Aorta (tissue), 5 donors: ENCODE measurements at places on chromosomes 4 and X. TPM values are rescaled to one million over a fixed set of nuclear protein-coding genes. Genes with fewer than 3 reads are reported as not detected.

The ZNF718 gene
- 7.3 TPM for total RNA-seq

The TLL1 gene
- 20.6 TPM for total RNA-seq

The GPRIN3 gene
- 9.8 TPM for total RNA-seq

The CBR4 gene
- 13.6 TPM for total RNA-seq

The SMPX gene
- total RNA-seq, result 1.0 TPM

The APLN gene
- 11.0 TPM for total RNA-seq

The TKTL2 gene
- total RNA-seq, result not detected

The FGFBP1 gene
- total RNA-seq, result not detected

The NONO gene
- total RNA-seq, result 191 TPM

The USP17L24 gene
- total RNA-seq, result not detected

DNA sequence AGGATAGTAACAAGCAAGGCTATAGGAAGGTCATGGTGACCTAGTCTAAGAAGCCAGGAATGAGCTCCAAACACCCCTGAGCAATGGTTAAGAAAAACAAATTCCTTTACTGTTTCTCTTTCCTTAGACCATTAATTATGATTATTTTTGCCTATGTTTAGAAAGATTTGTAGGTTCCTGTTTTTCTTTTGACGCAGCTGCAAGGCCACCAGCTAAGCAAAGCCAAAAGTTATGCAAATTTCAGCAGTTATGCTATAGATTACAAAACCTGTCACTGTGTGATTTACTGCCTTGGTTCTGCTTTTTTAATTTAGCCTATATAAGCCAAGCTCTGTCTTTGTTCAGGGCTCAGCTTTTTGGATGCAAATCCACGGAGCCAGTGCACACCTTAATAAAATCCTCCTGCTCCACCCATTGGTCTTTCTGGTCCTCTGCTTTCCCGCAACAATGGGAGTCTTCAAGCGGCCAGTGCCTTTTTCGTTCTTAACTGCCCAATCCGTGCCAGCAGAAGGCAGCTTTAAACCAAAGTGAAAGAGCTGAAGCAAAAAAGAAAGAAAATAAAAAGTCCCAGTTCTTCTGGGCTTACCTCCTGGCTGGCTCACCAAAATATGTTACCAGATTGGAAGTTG is 1.4 kb upstream of the CEP135 start:
- no peaks in the 10 kb centered on the region for H3K36me3 ChIP-seq
- peaks cover 5% of the 10 kb centered on the region for H3K4me1 ChIP-seq
- H3K4me3 ChIP-seq, result peak overlapping the region; percentile 35

DNA sequence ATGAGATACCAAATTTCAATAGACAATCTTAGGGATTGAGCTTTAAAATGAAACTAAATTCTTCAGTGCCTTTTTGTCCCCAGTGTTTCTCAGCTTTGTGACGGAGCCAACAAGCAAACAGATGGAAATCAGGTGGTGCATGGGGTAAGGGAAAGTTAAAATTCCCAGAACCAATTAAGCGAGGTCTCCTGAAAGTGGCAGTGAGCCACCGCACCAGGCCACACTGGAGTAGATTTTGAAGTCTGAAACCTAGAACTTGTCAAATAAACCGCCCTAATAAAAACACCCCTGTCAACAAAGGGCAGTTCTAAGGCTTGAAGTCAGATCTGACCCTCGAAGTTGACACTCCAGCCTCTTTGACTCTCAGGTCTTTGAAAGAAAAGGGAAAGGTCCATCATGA is 40.6 kb upstream of the DYNLT3 start:
- no peaks in the 10 kb centered on the region for H3K27me3 ChIP-seq
- no peak overlapping the region for H3K27ac ChIP-seq
- H3K36me3 ChIP-seq, result no peaks in the 10 kb centered on the region
- no peak overlapping the region for H3K4me3 ChIP-seq

DNA sequence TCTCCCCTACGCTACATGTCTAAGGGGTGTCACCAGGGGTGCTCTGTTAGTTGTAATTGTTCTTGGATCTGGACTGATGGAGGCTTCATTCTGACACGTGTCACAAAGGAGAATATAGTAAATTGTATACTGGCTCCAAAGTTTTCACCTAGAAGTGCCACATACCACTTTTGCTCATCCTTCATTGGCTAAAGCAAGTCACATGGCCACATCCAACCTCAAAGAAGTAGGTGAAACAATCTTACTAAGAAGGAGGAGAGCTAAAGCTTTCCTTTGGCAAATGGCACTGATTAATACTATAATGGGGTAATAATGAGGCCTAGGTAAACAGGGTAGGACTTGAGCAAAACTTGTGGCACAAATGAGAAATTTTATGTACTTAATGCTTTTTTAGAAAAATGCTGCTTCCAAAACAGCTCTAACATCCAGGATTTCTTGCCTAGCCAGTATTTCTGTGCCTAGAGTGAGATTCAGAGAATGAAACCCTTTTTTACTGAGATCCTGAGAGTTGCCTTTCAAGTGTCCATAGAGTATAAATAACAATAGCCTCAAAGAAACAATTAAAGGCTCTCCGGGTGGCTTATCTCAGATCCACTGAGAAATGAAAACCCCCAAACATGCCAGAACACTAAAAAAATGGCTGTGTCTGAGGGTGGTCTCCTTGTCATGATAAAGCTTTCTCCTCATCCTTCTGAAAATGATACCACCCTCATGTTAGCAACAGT is 34.7 kb downstream of the NHS start:
- H3K27me3 ChIP-seq, result no peaks in the 10 kb centered on the region
- no peak overlapping the region for H3K4me3 ChIP-seq
- no peaks in the 10 kb centered on the region for H3K36me3 ChIP-seq
- no peak for DNase-seq
- no peak overlapping the region for H3K27ac ChIP-seq

DNA sequence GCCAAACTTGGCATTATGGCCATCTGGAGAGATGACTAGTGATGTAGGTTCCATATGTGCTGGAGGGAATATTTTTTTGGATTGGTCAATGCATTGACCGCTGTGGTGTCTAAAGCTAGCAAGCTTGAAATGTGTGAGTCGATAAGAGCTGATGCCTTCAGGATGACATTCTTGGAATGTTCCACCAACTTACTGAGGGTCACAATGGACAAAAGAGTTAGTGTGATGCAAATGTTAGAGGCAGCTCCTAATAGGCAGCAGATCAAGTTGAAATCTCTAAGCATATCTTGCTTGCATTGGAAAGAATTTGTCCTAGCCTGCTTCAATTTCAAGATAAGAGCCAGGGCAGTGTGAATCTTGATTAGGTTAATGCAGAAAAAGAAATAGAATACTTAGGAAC is 210.4 kb upstream of the AFF2 start:
- no peak overlapping the region for H3K4me3 ChIP-seq
- no peak for DNase-seq
- H3K4me1 ChIP-seq, result no peaks in the 10 kb centered on the region
- no peaks in the 10 kb centered on the region for H3K36me3 ChIP-seq

- DNase-seq, result no peak
- no peaks in the 10 kb centered on the region for H3K36me3 ChIP-seq
- no peak overlapping the region for H3K4me3 ChIP-seq
- no peak overlapping the region for H3K27ac ChIP-seq
- H3K27me3 ChIP-seq, result no peaks in the 10 kb centered on the region
- no peaks in the 10 kb centered on the region for H3K4me1 ChIP-seq
Observed at GRCh38 chr4:16503421-16504100, 277.3 kb upstream of the TAPT1 start.

- no peaks in the 10 kb centered on the region for H3K36me3 ChIP-seq
- no peak overlapping the region for H3K4me3 ChIP-seq
- H3K27me3 ChIP-seq, result no peaks in the 10 kb centered on the region
Observed at GRCh38 chr4:25351777-25352416, 25.2 kb upstream of the ANAPC4 start.

DNA sequence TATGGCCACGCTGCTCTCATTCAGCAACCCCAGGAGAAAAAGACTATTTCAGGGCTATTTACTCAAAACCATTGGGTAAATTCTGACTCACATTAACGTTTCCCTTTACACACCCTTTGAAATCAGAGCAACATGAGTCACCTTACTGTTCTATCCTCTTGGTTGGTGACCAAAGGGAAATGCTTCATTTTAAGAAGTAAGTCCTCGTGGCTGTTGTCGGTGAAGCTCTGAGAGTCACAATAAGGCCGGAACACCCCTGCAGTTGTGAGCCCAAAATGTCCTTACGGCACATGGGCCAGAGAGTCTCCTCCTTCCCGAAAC is 56.3 kb upstream of the SPRY1 start:
- no peak overlapping the region for H3K27ac ChIP-seq
- no peak overlapping the region for H3K4me3 ChIP-seq
- H3K4me1 ChIP-seq, result no peaks in the 10 kb centered on the region
- no peaks in the 10 kb centered on the region for H3K27me3 ChIP-seq

DNA sequence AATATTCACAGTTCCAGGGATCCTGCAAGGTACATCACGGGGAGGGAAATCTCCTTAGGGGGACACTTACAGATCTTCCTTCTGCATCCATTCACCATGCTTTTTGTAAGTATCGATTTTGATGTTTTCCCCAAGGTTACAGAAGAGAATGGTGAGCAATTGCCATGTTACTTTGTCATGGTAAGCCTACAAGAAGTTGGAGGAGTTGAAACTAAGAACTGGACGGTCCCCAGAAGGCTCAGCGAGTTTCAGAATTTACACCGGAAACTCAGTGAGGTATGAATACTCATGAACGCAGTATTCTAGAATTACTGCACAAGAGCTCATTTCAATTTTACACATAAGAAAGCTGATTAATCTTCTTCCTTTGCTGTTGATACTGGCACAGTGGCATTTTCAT is 53.9 kb downstream of the LRP2BP start:
- H3K27me3 ChIP-seq, result no peaks in the 10 kb centered on the region
- H3K4me1 ChIP-seq, result peaks cover 4% of the 10 kb centered on the region
- no peak overlapping the region for H3K27ac ChIP-seq
- no peak overlapping the region for H3K4me3 ChIP-seq

- no peak for DNase-seq
- H3K27ac ChIP-seq, result no peak overlapping the region
- peaks cover 10% of the 10 kb centered on the region for H3K36me3 ChIP-seq
- no peaks in the 10 kb centered on the region for H3K27me3 ChIP-seq
- no peaks in the 10 kb centered on the region for H3K4me1 ChIP-seq
- no peak overlapping the region for H3K4me3 ChIP-seq
Observed at GRCh38 chr4:119559044-119559647, 69.5 kb downstream of the PDE5A start.

DNA sequence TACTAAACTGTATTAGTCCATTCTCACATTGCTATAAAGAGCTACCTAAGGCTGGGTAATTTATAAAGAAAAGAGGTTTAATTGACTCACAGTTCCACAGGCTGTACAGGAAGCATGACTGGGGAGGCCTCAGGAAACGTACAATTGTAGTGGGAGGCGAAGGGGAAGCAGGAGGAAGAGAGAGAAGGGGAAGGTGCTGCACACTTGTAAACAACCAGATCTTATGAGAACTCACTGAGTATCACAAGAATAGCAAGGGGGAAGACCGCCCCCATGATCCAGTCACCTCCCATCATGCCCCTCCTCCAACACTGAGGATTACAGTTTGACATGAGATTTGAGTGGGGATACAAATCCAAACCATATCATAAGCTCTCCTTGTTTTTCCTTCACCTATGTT is 40.9 kb downstream of the RPA4 start:
- no peaks in the 10 kb centered on the region for H3K4me1 ChIP-seq
- no peak for DNase-seq
- H3K4me3 ChIP-seq, result no peak overlapping the region

DNA sequence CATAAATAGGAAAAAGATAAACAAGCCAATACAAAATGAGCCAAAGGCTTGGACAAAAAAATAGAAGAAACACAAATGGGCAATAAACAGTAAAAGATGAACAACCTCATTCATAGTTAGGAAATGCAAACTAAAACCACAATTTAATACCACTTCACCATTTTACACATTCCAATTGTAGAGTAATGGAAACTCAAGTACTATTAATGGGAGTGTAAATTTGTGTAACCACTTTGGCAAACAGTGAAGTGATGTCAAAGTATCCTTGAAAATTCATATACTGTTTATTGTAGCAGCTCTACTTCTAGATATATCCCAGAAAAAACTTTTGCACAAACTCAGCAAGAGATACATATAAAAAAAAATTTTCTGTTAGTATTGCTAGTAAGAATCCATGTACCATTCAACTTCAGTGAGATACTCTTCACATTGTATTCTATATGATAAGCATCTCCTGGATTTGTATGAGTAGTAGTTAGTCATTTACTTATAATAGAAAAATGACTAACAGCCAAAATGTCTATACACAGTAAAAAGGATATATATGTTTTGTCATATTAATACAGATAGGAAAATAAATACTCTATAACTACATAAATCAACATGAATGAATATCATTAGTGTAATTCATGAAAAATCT is 229.8 kb downstream of the DKK2 start:
- H3K27ac ChIP-seq, result no peak overlapping the region
- H3K27me3 ChIP-seq, result no peaks in the 10 kb centered on the region

DNA sequence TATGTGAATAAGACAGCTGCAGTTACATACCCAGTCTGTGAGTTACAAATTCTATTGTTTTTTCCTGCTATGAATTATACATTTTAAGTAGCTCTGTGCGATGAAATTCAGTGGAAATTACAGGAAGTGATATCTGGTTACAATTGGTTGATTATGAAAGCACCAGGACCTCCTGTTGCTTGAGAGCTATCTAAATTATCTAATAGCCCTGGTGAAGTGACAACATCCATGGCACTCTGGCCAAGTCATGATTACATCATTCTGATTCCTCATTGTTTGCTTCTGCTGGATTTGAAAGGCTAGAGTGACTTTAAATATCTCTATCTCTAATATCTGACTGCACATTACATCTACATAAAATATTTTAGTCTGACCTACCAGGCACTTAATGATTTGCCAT is 515.0 kb downstream of the CFAP47 start:
- no peak overlapping the region for H3K27ac ChIP-seq
- no peak overlapping the region for H3K4me3 ChIP-seq
- no peak for DNase-seq
- H3K27me3 ChIP-seq, result no peaks in the 10 kb centered on the region

DNA sequence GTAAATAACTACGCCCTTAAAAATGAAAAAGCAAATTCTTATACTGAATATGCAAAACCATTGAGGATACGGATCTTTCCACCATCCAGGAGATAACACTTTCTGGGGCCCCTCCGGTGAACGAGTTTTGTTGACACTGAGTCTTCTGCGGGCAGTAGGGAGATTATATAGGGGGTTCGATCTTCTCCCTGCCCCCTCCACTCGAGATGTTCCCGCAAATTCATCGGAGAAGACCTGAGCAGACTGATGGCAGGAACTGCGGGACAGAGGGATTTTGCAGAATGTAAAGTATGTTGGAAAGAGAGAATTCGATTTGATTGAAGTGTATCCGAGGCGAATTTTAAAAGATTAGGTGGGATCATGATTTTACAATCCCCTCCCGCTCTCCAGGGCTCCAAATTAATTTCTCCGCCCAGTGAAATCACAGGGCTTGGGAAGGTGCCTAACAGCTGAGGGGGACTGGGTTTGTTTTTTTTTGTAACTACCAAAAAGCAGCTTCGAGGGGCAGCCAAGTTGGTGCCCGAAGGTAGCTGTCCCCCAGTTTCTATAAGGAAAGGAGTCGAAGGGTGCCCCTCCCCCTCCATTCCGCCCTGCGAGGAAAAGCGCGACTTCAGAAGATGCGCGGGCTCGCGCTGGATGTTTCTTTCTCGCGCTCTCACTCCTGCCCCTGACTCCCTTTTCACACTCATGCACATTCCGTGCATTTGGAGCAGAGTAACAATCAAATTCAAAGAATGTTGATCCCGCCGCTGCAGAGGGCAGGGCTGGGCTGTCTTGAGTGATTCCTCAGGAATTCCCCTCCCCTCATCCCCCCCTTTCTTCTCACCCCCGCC is 1.2 kb downstream of the TMEM255A start:
- DNase-seq, result no peak
- peaks cover 1% of the 10 kb centered on the region for H3K27me3 ChIP-seq
- H3K27ac ChIP-seq, result no peak overlapping the region
- no peaks in the 10 kb centered on the region for H3K36me3 ChIP-seq

- H3K27me3 ChIP-seq, result no peaks in the 10 kb centered on the region
- no peaks in the 10 kb centered on the region for H3K36me3 ChIP-seq
- no peak overlapping the region for H3K27ac ChIP-seq
- no peak overlapping the region for H3K4me3 ChIP-seq
Observed at GRCh38 chr4:89298788-89299152, 8.8 kb downstream of the GPRIN3 start.
